Glutamatergic neuron (in vitro differentiated cells): ENCODE measurements at places on chromosomes 13 and 19.

DNA sequence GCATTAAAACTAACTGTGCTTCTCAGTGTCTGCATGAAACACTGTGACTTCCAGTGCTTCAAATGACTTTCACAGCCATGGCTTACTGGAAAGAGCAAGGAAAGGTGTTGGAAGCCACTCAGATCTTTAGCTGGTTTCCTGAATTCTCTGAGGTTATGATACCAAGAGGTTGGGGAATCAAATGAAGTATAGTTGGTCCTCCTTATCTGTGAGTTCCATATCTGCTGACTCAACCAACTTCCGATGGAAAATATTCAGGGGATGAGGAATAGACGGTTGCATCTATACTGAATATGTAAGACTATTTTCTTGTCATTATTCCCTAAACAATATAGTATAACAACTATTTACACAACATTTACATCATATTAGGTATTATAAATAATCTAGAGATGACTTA is 32.4 kb downstream of the EPSTI1 start:
- DNase-seq = no peak

DNA sequence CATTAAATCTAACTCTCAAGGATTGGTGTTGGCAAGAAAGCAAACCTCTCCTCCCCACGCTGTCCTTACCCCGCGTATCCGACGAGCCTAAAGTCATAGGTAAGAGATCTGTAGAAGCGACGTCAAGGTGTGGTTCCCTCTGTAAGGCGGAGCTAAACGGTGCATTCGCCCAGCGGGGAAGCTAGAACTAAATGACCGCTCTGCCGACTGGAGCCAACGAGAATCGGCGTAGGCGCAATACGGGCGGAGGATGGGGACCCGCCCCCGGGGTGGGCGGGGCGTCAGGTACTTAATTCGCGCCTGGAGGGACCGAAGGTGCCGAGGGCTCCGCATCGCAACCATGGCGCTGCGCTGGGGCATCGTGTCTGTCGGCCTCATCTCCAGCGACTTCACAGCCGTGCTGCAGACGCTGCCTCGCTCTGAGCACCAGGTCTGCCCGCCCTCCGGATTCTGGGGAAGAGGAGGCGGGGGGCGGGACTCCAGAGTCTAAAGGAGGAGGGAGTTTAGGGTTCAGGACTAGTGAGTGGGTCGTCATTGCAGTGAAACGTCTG is at the start of gene DHDH:
Gene DHDH (plus strand): TSS at position 318 of the 551 bp plus-strand sequence. CDS start 23 bp downstream, at position 341.
- DNase-seq = peak; percentile 80

DNA sequence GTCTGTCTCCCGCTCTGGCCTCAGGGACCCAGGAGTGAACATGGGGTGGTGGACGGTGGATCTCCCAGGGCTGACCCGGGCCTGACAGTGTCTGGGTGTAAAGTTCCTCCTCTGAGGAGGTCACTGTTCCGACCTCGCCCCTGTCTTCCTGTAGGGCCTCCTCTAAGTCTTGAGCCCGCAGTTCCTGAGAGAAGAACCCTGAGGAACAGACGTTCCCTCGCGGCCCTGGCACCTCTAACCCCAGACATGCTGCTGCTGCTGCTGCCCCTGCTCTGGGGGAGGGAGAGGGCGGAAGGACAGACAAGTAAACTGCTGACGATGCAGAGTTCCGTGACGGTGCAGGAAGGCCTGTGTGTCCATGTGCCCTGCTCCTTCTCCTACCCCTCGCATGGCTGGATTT is at the start of gene SIGLEC9:
Gene SIGLEC9 (plus strand): TSS at position 178 of the 400 bp plus-strand sequence. CDS start 69 bp downstream, at position 247.
- no peak for DNase-seq

DNA sequence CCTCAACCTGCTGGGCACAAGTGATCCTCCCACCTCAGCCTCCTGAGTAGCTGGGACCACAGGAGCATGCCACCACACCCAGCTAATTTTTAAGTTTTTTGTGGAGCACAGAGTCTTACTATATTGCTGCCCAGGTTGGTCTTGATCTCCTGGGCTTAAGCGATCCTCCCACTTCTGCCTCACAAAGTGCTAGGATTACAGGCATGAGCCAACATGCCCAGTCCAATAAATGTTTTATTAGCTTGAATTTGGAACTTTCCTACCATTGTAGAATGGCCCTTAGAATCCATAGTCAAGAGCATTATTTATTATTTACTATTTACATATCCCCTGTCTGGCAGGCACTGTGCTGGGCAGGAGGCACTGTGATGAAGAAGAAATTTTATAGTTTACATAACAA is 39.6 kb upstream of the CLDN10 start:
- no peak for DNase-seq
